Suppressor macrophage (primary cell): ENCODE measurements at places on chromosomes 11 and 22.

GRCh38 chr11:111300569-111300968, 2.2 kb downstream of the POU2AF3 start:
- no peak for DNase-seq

DNA sequence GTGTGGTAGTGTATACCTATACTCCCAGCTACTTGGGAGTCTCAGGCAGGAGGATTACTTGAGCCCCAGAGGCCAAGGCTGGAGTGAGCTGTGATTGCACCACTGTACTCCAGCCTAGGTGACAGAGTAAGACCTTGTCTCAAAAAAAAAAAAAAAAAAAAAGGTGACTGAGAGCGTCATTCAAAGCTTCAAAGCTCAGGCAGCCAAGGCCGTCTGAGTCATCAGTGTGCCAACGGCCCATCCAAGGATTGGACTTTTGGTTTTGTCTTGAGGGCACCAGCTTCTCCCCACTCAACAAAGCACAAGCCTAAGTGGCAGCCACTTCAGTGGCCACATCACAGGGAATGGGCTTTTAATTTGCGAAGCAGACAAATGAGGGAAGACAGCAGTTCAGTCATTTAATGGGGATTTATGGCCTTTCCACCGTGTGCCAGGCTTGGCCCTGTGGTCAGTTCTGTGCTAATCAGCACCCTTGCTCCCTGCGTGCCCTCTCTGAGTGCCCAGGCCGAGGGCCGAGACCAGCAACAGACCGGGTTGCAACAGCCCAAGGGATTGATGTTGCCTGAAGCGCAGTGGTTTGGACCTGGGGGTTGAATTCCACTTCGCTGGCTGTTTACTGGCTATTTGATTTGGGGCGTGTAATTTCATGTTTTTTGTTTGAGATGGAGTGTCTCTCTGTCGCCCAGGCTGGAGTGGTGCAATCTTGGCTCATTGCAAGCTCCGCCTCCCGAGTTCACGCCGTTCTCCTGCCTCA, 30.2 kb upstream of the CRYBB3 start:
- DNase-seq, result no peak

DNA sequence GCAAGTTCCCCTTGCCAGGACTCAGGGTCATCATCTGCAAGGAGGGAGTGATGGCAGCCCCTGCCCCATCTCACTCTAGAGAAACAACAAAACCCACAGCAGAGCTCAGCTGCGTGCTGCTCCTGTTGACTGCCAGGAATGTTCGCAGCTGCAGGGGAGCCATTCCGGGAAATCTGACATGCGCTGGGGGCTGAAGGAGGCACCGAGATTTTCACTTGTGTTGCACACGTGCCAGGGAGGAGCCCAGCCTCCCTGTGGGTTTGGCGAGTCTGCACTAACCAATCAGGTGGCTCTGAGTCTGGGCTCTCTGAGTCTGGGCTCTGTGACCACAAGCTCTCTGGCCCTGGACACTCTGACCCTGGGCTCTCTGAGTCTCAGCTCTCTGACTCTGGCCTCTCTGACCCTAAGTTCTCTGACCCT, 10.5 kb downstream of the FGF3 start:
- DNase-seq, result no peak

GRCh38 chr11:96464700-96465307, 75.0 kb downstream of the JRKL start:
- DNase-seq, result peak; percentile 52

GRCh38 chr11:122963961-122964360, 17.7 kb downstream of the BSX start:
- DNase-seq, result no peak

DNA sequence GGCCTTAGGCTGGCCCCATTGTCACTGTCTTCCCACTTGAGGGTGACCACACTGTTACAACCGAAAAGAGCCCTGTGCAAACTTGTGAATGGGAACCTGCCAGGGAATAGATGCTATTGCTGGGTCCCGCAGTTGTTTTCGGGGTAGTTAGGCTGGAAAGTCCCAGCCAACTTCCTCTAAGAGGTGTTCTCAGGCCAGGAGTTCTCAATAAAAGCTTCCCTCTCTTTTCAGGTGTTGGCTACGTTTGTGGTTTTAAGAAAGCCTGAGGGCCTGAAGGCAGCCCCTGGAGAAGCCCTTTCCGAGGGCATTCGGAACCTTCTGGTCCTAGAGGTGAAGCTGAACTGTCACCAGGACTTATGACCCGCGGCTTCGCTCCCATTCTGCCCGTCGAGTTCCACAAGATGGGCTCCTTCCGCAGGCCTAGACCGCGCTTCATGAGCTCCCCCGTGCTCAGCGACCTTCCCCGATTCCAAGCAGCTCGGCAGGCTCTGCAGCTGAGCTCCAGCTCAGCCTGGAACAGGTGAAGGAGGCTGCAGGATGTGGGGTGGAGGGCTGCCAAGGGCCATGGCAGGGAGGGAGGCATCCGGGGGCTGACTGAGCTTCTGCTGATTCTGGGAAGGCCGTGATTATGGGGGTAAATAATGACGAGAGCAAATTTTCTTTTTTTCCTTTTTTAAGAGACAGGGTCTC, 104.8 kb downstream of the PRR5L start:
- DNase-seq, result peak; percentile 20

DNA sequence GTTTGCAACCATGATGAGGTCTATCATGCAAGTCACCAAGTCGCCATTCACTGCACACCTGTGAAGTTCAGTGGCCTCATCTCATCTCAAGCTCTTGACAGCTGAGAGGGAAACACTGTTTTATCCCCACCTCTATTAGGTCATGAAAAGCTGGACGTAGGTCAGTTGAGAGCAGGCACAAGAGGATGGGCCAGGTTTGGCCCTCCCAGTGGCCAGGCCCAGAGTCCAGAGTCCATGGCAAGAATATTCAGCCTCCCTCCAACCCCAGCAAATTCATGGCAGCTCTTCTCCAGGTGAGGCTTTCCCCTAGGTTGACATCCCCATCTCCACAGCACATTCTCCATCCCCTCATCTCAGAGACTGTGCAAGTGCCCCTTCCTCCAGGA, 22.0 kb upstream of the ISX start:
- DNase-seq, result no peak

- DNase-seq, result no peak
Observed at GRCh38 chr11:30878400-30878799, 292.2 kb upstream of the MPPED2 start.

- DNase-seq, result no peak
Observed at GRCh38 chr22:32329202-32329645, 28.4 kb upstream of the RFPL3 start.

DNA sequence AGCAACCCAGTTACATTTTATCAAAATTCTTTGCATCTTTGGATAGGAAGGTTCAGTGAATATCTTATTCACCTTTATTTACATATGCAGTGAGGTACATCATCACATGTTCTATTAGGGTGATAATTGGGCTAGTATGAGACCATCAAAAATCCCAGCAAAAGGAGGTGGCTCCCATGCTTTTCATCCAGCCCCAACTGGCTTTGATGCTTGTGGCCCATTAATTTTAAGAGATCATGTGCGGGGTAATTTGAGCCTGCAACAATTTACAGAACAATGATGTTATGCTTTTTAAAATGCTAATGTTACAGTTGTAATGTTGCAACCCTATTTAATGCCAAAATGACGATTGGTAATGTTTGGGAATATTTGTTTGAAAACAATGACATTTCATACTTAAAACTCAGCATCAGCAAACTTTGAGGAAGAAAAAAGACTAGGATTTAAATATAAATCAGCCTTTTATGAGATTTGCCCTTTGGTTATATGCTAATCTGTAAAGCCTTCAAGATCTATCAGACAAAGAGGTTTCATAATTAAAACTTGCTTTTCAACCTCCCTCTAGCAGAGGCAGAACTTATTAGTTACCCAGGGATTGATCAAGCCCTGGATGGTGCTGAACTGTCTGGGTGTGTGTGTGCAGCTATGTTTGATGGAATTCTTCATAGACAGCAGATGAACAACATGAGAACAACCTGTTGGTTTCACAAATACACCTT, 183.5 kb upstream of the SORL1-AS1 start:
- DNase-seq, result no peak

DNA sequence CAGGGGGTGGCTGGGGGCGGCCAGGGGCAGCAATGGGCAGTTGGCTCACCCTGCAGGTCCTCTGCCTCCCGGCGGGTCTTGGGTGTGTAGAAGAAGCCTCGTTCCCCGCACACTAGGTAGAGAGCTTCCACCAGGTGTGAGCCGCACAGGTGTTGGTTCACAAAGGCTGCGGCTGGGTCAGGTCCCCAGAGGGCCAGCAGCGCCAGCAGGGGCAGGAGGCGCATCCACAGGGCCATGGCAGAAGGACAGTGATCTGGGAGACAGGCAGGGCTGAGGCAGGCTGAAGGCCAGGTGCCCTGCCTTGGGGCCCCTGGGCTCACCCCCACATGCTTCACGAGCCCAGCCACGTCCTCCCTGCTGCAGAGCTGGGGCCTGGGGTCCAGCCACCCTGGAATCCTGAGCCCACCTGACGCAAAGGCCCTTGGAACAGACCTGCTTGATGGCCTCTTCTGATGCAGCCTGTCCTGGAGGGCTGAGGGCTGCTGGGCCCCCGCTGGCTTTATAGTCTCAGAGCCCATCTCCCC, at the start of gene INS:
Gene INS, minus strand, starts transcription at position 474 of the 524 bp plus-strand sequence. Its CDS starts 238 bp downstream, at position 236.
- no peak for DNase-seq

DNA sequence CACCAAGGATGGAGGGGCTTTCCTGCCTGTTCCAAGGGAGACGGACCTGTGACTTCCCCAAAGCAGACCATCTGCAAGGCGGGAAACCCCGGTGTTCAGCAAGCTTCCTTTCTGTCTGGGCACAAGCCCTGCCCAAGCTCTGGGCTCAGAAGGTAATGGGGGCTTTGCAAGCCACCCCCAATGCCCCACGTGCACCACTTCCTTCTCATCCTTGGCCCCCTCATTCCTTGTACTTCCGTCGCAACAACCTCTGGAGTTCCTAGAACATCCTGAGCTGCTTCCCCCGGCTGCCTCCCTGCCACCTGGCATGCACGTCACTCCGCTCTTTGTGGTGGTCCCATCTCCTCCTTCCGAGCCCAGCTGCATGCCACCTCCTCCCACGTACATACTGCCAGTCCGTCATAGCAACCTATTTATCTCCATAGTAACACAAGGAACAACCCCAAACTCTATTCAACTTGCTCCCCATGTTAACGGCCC, 3.9 kb downstream of the MYEOV start:
- peak; percentile 86 for DNase-seq

DNA sequence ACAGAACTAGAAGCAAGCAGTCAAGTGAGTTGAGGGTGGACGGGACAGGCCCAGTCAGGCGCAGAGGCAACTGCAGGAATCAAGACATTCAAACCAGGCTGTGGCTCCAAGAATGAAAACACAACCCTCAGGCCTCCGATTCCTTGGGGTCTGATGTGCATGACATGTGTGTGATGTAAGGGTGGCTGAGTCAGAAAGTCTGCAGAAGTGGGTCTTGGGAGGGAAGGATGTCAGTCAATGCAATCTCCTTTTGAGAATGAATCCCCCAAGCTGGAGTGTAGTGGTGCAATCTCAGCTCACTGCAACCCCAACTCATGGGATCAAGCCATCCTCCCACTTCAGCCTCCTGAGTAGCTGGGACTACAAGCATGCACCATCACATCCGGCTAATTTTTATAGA, 15.9 kb upstream of the PDE2A start:
- DNase-seq, result no peak

DNA sequence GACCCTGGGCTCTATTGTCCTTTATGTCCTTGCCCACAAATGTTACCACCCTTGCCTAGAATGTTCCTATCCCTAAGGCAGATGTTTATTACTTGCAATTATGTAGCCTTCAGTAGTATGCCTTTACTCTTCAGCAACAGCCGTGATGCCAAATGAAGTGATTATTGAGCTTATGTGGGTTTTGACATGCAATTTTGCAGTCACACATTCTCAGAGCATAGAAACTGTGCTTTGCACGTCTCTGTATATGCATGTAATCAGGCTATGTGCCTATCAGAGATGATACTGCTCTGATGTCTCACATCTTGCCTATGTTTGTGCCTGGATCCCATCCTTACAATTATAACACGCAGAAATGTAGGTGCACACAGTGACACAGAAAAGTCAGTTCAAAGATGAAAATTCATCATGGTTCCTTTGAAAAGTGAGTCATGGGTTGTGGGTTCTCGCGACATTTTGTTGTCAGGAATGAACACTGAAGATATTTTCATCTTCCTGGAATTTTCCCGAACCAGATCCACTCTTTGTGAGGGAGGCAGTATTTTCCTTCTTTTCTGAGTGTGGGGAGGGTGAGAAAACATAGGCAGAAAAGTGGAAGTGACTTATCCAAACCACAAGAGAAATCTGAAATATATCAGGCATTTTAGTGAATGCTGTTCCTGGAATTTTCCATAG, 81.1 kb downstream of the BMAL1 start:
- DNase-seq, result no peak

- no peak for DNase-seq
Observed at GRCh38 chr11:102874852-102875251, at the start of gene MMP12. MMP12 (minus strand) TSS chr11:102874982; CDS start chr11:102874937, 45 bp downstream.

GRCh38 chr11:65615950-65616574, 486 bp downstream of the PCNX3 start:
- DNase-seq, result no peak
